Activated T-cell treated with anti-CD3 and anti-CD28 coated beads, Interleukin-2, amount 50 U/mL, for 72 hours (primary cell): ENCODE measurements at places on chromosomes 7 and 10. TPM values are rescaled to one million over a fixed set of nuclear protein-coding genes. Genes with fewer than 3 reads are reported as not detected.

GRCh38 chr10:78247266-78247665 is 213.6 kb downstream of the RPS24 start:
- DNase-seq: no peak

The CTAGE8 gene
- total RNA-seq: not detected

GRCh38 chr7:141213226-141213625 is 139.4 kb downstream of the TMEM178B start:
- DNase-seq: no peak

GRCh38 chr10:10819206-10819856 is 198.3 kb upstream of the CELF2 start:
- no peak for DNase-seq

- no peak for DNase-seq
Observed at GRCh38 chr7:80807166-80807900, 111.5 kb downstream of the SEMA3C start.

The BMPER gene
- total RNA-seq: 0.35 TPM

The GIMAP7 gene
- total RNA-seq: 45.1 TPM

DNA sequence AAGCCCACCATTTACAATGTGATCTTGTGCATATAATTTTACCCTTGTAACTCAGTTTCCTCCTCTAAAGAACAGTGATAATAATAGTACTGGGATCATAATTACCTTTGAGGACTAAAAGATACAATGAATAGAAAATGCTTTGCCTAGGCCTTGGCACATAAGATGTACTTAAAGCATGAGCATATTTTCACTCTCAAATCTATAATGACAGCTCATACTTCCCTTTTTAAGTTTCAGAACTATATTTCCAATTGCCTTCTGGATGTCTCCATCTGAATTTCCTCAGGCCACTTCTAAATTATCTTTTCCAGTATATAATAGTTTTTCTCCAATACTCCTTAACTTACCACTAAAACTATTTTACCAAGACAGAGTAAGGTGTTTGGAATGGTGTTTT is 13.3 kb upstream of the ITGB8 start:
- no peak for DNase-seq

The GPR22 gene
- total RNA-seq: not detected

- DNase-seq: peak; percentile 22
Observed at GRCh38 chr10:117175215-117175900, 21.9 kb upstream of the KCNK18 start.

GRCh38 chr7:116771640-116772039 is 90.7 kb upstream of the CAPZA2 start:
- DNase-seq: no peak

The SKAP2 gene
- total RNA-seq: 22.4 TPM

DNA sequence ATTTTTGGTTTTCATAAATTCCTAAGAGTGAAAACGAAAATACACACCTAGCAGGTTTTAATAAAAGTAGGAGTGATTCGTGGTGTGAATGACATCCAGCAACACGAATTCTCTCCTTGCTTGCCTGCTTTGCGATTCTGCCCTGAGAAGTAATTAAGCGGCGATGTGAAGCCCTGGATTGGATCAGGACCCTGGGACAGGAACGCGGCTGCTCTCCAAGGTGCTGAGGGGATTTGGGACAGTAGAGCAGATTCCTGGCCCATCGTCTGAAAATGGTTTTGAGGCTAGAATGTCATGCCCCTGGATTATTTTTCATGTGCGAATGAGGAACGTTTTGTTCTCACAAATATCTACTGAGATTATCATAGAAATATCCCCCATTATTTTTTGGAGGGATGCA is 7.8 kb downstream of the NPS start:
- no peak for DNase-seq

GRCh38 chr10:116138897-116139296 is 134.1 kb downstream of the GFRA1 start:
- no peak for DNase-seq

GRCh38 chr7:89837515-89837914 is 316.8 kb upstream of the STEAP1 start:
- no peak for DNase-seq

GRCh38 chr7:113722006-113722405 is 196.8 kb downstream of the PPP1R3A start:
- DNase-seq: no peak

GRCh38 chr10:62116896-62117295 is 151.7 kb downstream of the RTKN2 start:
- no peak for DNase-seq

The SPDYE11 gene
- not detected for total RNA-seq

The PON1 gene
- 0.65 TPM for total RNA-seq

DNA sequence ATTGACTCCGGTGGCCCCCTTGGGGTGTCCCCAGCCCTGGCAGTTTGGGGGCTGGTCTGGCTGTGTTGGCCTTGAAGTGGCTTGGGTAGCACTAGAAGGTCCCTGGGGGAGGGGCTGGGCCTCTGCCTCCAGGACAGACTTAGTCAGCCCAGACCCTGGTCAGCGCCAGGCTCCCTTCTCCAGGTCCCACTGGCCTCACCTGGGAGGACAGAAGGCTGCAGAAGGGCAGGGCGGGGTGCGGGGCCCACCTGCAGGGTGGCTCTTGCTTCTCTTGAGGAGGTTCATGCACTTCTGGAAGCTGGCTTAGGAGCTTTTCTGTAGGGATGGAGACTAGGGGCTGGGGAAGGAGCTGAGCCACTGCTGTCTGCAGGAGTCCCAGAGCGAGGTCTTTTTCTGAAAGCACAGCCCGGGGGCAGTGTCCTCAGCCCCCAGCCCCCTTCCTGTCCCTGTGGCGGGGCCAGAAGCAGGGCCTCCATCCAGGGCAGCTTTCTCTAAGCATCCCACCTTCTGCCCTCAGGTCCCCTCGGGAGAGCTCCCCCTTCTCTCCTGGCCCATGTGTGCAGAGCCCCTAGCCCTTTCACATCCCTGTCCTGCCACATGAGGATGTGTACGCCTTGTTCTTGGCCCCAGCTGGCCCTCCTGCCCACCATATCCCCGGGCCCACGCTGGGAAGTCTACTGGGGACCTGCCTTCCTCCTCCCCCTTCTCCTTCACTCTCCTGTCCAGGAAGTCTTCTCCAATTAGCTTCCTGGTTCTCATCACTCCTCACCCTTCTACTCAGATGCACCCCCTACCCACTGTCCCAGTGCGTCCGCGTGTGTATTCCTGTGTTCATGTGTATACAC is 11.0 kb downstream of the TBATA start:
- no peak for DNase-seq

The PRR15 gene
- not detected for total RNA-seq

The TRPV6 gene
- total RNA-seq: 0.05 TPM

DNA sequence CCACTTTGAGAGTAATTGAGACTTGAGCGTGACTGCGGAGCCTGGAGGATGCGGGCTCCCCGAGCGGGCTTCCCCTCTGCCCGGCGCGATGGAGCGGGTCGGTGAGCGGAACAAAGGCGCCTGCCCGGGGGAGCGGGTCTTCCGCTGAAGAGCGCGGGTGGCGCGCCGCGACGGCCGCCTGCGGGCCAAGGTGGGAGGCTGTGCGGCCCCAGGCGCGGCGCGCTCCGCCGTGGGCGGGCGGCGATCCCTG is at the start of gene GALNT17:
GALNT17 (plus strand) TSS at position 18 of the 250 bp plus-strand sequence.
- DNase-seq: no peak

The ATOH7 gene
- total RNA-seq: not detected

DNA sequence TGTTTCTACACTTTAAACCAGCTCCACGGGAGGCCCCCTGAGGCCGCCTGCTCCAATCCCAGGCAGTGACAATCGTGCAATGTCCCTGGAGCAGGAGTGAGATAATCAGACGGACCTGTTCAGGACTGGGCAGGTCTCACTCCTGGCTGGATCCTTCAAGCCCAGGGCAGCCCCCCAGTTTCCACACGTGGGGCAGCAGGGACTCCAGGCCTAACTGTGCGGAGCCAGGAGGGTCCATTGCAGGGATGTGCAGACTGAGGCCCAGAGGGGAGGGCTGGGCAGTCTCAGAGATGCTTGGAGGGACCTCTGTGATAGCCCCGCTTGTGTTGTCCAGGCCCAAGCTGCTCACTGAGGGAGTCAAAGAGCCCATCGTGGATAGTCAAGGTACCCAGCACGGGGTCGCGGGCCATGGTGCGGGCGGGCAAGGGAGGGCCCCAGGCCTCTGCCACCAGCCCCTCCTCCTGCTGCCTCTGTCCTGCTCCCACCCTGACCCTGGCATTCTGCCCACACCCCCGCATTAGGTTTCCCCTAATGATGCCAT is 110.5 kb upstream of the KCTD7 start:
- no peak for DNase-seq

GRCh38 chr10:84588971-84589370 is 260.6 kb downstream of the CCSER2 start:
- DNase-seq: no peak

GRCh38 chr7:142500366-142500765 is 242.5 kb upstream of the PRSS58 start:
- DNase-seq: no peak

The PPP1R3C gene
- 0.12 TPM for total RNA-seq

The CC2D2B gene
- total RNA-seq: 0.22 TPM

GRCh38 chr10:20743942-20744341 is 153.2 kb downstream of the NEBL start:
- DNase-seq: no peak

DNA sequence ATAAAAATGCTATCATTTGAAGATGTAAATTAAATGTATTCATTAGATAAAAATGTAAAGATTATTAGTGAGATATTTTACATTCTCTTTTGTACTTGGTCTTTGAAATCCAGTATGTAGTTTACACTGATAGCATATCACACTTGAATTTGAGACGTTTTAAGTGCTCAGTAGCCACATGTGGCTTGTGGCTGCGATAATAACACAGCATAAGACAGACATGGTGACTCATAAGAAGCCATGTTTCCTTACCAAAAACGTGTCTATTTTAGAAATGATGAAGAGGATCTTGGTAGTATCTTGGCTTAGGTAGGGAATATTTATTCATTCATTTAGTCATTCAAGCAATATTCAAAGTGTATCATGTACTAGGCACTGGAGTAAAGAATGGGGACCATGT is 149.3 kb downstream of the POU6F2 start:
- no peak for DNase-seq

GRCh38 chr10:98030093-98030821 is at the start of gene CRTAC1:
TSS of gene CRTAC1 (minus strand) at chr10:98030621. CDS start at chr10:98030472, 149 bp downstream.
- DNase-seq: no peak

- no peak for DNase-seq
Observed at GRCh38 chr10:131226446-131227162, 84.9 kb downstream of the TCERG1L start.

DNA sequence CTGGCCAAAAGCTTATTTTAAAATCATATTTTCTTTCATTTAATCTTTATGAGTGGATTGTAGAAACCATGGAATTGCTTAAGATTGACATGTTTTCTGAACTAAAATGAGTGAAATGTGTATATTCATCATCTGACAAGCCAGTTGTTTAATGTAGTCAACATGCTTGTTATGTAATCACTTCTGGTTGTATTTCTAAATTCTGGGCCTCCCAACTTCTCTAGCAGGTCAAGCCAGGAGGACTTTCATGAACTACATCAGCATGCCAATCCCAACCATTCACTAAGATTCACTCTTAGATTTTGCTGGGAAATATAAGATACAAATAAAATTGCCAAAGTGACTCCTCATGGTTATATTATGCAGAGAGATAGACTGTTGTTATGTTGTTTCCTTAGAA is 21.1 kb upstream of the MAP3K8 start:
- DNase-seq: no peak

GRCh38 chr7:95405208-95405607 is 9.0 kb upstream of the PON3 start:
- DNase-seq: no peak

DNA sequence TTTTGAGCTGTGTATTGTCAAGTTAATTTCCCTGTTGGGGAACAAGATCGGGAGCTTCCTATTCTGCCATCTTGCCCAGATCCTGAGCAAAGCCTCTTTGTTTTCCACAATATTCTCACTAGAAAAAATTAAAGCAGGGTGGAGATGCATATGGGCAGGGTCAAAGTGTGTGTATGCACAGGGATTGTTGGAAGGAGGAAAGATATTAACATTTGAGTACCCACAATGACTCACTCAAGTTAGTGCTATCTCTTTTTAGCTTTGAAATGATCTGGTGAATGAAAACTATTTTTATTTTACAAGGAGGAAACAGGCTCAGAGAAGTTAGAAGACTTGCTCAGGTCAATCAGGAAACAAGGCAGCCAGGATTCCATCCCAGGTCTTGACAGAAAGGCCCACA is 6.7 kb upstream of the BTBD16 start:
- no peak for DNase-seq

GRCh38 chr10:37703833-37704382 is 153.5 kb downstream of the ZNF248 start:
- DNase-seq: no peak

DNA sequence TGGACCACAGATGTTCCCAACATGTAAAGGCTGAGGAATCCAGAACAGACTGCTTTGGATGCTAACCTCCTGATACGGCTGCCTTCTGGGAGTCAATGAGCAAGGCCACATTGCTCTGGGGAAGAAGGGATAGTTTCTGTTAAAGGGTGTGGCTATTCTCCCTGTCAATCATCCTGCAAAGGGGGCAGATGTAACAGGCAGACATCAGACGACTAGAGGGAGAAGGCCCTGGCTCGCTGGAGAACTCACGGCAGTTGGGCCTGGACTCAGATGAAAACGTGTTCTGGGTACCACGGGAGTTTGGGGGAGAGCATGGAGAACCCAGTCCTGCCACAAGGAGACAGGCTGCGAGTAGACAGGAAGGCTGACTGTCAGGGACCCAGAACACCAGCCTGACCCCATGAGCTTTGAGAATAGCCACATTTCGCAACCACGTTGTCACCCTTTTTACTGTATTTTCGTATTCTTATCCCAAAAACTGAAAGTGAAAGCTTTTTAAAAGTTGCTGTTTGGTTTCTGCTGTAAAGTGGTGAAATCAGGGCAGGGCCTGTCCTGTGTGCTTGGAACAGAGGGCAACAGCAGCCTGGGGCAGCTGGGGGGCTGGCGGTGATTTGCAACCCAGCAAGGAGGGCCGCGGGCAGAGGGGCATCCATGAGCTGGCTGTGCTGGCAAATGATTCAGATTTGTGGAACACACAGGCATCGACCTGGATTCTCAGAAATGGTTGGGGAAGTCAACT is 95.3 kb downstream of the MYOF start:
- peak; percentile 20 for DNase-seq

GRCh38 chr10:124316326-124316725 is 102.4 kb downstream of the OAT start:
- no peak for DNase-seq

- no peak for DNase-seq
Observed at GRCh38 chr10:72258617-72259016, 15.1 kb upstream of the DDIT4 start.

DNA sequence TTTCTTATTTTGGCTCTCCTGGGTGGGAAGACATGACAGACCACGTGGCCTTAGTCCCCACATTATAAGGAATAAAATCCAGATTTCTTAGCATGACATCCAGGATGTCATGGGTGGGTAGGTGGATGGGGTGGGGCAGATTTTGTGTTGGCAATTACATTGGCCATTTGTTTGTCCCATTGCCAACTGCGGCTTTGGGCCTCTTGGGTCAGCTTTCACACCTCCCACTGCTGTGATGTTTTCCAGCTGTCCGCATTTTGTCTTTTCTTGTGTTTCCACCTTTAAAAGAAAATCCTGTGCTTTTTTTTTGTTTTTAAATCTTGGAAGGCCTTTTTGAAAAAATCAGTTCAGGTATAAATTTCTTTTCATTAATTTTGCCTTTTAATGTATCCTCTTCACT is 237.0 kb downstream of the SDK1 start:
- no peak for DNase-seq
